Astrocyte (in vitro differentiated cells and primary cell): ENCODE measurements at places on chromosomes 7 and 10. TPM values are rescaled to one million over a fixed set of nuclear protein-coding genes. Genes with fewer than 3 reads are reported as not detected.

DNA sequence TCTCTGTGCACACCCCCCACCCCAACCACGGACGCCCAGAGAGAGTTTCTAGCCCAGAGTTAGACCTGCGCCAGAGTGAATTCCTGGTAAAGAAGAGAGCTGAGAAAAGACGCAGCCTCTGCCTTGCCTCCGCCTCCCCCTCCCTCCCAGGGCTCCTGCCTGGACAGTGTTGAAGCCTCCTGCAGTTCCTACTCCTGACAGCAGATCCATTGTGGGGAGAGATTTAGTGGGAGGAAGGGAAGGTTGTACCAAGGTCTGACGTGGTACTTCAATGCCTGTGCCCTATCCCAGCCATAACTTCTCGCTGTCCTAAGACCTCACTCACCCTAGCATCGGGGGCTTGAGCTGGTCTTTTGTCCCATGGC lies 952 bp downstream of the SRRM3 start:
- DNase-seq = no peak

- no peak for DNase-seq
These were observed 7.5 kb downstream of the SAR1A start for GRCh38 chr10:70162892-70163201.

GRCh38 chr10:3106928-3107425 lies 39.6 kb downstream of the PFKP start:
- peak; percentile 82 for DNase-seq

DNA sequence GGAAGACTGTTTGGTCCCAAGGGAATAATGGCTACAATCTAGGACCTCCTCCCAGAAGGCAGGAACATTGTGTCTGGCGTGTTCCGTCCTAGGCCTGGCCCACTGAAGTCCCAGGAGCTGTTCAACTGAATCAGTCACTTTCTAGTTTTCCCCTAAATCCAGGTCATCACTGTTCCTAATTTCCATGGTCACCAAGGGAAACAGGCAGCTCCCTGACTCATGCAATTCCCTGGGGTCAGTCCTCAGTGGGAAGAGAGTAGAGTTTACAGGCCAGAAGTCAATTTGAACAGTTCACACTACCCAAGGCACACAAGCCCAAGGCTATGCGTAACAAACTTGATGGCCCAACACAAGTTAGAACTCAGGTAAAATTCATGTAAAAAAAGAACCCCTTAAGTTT lies 44.0 kb downstream of the CREB3L2 start:
- no peak for DNase-seq

- no peak for DNase-seq
These were observed 2.5 kb upstream of the CYP26C1 start for GRCh38 chr10:93058139-93058538.

DNA sequence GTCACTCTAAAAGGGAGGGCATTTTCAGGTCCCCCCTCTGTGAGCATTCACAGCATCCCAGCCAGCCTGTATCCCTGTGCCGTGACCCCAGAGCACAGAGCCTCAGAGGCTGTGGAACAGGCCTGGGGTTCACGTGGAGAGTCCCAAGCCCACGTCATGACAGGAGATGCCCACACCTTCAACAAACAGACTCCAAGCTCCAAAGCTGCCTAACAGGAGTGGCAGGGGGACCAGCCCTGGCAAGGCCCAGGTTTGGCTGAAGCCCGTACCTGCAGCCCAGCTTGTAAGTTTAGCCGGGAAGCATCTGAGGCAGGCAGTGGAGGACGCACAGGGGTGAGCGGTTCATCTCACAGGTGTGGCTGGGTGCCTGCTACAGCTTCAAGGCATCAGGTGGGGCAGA lies 33.5 kb downstream of the LHPP start:
- no peak for DNase-seq

GRCh38 chr10:98016772-98017475 lies 13.5 kb downstream of the CRTAC1 start:
- DNase-seq = no peak

FZD1 gene
- 5.4 and 6.8 TPM in 2 replicates for total RNA-seq

HMX2 gene
- total RNA-seq = not detected in 2 replicates
